Esophagus mucosa (tissue), 1 donor: ENCODE measurements at places on chromosomes 11 and 22. TPM values are rescaled to one million over a fixed set of nuclear protein-coding genes. Genes with fewer than 3 reads are reported as not detected.

The CD3E gene
- 1.2 TPM for total RNA-seq

The FAM111B gene
- total RNA-seq, result 9.6 TPM

The ARHGAP8 gene
- 8.9 TPM for total RNA-seq

The ARHGEF12 gene
- 62.7 TPM for total RNA-seq

The PAMR1 gene
- total RNA-seq, result 0.36 TPM

The KRTAP5-9 gene
- total RNA-seq, result 0.36 TPM

The PDE2A gene
- total RNA-seq, result 6.0 TPM

The RAD9A gene
- total RNA-seq, result 15.3 TPM
